Foreskin melanocyte (primary cell): ENCODE measurements at places on chromosomes 5 and 9.

DNA sequence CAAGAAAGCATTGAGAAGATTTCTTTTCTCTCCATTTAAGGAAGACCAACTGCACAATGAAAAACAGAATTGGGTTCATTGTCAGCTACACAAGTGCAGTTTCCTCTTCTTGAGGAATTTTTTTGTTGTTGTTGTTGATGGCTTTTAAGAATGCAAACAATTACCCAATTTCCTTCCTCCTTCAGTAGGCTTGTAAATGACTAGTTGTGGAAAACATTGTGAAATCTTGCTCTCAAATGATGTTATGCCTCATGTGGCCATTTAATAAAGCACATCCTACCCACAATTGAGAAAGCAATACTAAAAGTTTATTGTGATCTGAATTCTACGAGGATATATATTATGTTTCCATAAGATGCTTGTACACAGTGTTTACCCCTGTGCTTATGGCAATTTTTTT lies 171.6 kb downstream of the FAM174A start:
- peak; percentile 60 for DNase-seq

GRCh38 chr9:34171753-34172535 lies 6.9 kb upstream of the UBAP1 start:
- no peak for DNase-seq

GRCh38 chr5:159833088-159833487 lies 83.2 kb upstream of the ADRA1B start:
- no peak for DNase-seq

DNA sequence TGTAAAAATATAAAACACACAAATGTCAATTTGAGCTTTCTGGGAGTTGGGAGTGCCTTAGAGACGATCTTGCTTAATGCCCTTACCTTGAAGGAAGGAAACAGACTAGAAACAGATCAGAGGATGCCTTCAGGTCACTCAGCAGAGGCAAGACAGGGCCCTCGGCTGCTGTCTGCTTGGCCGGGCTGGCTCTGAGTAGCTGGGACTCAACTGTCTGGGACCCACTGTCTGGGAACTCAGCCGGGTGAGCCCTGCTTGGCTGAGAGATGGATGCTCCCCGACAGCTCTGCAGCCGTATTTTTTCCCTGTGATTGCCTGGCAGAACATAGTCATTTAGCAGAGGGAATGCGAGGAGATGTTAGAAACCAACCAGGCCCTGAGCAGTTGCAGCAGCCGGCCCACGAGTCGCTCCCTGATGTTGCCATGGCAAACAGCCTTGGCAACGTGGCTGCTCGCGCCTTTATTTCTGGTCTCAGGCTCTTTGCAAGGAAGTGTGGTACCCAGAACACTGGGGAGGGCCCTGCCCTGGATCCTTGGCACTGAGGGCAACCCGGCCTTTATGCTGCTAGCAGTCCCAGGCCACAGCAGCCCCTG lies 10.9 kb downstream of the PPARGC1B start:
- DNase-seq = no peak

DNA sequence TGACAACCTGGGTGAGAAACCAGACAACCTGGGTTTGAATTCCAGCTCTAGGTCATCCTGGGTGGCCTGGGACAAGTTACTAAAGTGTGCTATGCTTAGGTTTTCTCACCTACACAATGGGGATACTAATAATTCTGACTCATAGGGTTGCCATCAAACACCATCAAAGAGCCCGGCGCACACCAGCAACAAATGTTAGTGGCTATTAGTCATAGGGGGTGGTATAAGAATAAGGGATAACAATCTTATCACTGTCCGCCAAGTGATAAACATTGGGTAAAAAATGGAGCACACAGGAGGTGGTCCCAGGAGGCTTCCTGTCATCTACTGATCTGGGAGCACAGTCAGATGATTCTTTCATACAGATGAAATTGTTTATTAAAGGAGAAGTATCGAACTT lies 61.4 kb upstream of the AFAP1L1 start:
- no peak for DNase-seq

DNA sequence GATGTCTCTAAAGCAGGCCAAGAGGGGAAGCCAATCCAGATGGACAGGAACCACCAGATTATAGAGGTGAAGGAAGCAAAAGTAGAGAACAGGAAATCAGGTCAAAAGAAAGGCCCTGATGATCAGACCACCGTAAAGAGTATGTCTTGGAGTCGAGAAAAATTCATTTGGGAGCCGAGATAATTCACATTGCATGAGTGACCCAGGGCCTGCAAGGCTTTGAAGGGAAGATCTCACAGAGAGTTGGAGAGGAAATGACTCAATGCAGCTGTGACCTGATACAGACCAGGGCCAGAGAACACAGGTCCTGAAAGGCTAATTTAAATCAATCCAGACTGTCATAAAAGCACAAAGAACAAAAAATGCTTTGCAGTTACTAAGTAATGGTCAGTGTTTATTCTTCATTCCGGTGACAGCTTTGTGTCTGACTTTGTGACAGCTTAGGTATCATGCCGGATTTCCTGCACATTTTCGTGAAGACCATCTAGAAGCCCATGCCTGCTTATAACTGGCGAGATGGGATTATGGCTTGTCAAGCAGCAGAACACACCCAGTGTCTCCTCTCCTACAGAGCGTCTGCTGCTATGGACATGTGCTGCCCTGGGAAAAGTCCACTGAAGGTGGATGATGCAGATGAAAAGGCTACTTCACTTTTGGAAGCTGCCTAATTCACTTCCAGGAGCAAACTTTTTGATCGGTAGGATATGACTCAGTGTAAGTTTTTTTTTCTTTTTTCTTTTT lies 5.8 kb upstream of the ACTBL2 start:
- DNase-seq = no peak

- no peak for DNase-seq
Measured at GRCh38 chr9:34400686-34401602, 24.2 kb upstream of the MYORG start.

DNA sequence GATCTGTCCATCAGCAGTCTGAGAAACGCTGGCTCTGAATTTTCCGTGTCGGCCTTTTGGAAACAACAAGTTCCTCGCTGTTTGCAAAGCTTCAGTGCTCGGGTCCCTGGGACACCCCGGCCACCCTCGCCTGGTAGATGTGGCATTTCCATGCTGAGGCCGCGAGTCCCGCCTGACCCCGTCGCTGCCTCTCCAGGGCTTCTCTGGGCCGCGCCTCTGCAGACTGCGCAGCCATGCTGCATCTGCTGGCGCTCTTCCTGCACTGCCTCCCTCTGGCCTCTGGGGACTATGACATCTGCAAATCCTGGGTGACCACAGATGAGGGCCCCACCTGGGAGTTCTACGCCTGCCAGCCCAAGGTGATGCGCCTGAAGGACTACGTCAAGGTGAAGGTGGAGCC lies 4.7 kb downstream of the NTNG2 start:
- DNase-seq = no peak

GRCh38 chr5:158933494-158934318 lies 166.0 kb downstream of the EBF1 start:
- no peak for DNase-seq

GRCh38 chr9:20250791-20251190 lies 371.5 kb downstream of the MLLT3 start:
- DNase-seq = no peak

DNA sequence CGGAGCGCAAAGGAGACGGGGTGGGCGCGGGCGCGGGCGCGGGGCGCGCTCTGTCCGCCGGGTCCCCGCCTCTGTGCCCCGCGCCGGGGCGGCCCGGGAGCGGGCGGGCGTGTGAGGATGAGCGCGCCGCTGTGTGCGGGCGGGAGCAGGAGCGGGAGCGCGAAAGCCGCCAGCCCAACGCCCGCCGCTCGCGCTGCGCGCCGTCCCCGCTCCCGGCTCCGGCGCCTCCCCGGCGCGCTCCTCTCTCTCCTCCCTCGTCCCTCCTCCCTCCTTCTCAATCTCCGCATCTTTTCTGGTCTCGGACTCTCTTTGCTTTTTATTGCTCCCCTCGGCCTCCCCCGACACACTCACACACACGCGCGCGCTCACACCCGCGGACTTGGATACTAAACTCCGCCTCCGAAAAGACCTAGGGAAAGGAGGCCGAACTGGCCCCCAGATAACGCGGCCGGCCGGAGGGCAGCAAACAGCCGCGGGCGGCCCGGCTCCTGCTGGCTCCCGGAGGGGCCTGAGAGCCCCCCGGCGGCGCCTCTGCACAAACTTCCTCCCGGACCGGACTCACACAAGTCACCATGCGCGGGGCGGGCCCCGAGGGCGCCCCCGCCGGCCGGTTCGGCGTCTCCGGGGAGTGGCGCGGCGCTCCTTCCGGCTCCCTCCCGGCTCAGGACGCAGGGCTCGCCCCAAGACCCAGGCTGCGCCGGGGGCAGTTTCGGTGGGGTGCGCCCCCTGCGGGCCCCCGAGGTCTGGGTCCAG lies at the start of gene FIBCD1:
FIBCD1 (minus strand) TSS at position 596 of the 753 bp plus-strand sequence. CDS start 640 bp downstream, outside the sequence.
- DNase-seq = no peak

DNA sequence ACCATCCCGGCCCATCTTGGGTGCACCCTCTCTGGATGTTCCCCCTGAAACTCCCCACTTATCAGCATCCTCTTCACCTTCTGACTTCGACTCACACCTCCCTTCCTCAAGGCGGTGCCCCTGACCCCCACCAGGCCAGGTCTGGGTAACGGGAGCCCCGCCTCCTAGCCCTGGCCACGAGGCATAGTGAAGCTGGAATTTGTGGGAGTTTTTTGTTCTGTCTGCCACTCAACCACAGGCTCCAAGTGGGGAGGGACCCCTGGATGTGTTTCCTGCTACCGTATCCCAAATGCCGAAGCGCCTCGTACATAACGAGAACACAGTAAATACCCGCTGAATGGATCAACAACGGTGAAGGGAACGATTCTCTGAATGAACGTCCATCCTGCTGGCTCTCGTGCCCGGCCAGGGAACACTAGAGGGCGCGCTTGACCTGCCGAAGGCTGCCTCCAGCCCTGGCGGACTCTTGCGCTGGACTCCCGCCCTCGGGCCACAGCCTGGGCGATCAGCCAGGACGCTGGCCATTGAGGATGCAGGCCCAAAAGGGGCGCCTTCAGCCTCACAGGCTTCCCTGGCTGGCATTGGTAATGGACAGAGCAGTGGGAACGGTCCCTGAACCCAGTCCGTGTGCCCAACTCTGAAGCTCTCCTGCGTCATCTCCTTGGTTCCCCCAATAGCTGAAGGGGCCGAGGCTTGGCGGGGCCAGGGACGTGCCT lies 47.3 kb upstream of the PHYKPL start:
- DNase-seq = peak; percentile 41

DNA sequence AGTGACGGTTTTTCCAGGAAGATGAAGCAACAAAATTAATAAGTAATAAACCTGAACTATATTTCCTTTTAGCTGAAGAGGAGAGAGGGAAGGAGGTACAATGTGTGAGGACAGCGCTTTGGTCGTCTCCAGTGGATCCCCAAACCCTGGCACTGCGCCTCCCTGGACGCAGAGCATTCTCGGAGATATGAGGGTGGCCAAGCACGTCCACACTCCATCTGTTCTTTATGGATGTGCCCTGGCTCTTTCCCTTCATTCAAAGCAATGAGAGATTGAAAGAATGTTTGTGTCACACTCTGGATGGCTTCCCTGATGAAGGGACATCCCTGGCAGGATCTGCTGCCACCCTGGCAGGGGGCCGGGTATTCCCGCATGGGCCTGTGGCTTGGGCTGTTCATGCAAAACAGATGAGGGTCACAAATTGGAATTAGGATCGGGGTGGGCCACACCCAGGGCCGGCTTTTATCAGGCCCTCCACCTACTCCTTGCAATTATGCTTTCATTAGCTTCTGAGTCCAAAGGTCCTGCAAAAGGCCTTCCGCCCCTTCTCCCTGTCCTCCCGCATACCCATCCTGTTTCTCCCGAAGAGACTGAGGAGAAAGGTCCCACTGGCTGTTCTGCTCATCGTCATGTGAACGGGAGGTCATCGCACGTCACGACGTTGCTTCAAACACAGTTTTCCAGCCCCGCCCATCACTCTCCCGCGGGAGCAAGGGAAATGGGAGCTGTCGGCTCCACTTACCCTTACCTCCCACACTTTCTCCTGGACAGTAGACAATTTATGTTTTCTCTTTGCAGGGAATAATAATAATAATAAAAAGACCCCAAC lies 286.1 kb upstream of the IRX4 start:
- no peak for DNase-seq

- no peak for DNase-seq
Measured at GRCh38 chr5:144332265-144332664, 161.6 kb downstream of the KCTD16 start.

DNA sequence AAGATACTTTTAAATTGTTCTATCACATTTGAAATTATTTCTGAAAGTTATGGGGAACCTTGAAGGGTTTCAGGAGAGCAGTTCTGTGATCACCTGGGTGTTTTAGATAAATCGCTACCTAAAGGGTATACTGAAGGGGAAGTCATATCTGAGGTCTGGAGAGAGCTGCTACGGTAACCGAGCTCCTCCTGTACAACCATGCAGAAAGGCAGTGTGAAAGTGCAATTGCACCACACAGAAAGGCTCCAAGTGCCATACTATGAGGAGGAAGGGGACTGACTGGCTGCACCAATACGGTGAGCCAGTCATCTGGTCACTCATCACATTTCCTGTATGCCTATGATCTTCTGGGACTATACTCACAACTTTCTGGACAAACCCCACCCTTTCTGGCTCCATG lies 241.4 kb upstream of the SLC24A2 start:
- DNase-seq = no peak

- DNase-seq = no peak
Measured at GRCh38 chr5:133140311-133140710, 88.5 kb downstream of the HSPA4 start.

DNA sequence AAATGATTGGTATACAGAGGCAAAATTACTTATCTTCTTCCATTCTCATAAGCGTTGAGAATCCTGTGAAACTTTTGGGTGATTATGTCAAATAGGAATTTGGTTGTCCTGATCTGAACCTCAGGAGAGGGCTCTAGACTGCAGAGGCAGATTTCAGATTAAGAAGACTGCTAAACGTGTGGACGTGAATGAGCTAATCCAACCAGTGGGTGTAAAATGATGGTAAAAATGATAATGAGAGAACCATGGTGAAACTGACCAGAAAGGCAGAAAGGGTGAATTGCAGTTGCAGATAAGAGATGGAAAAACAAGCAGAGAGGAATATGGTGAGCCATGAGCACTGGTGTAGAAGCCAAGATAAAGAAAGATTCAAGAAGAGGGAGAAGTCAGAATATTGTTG lies 1200.2 kb upstream of the CDH6 start:
- no peak for DNase-seq

GRCh38 chr9:71352837-71353236 lies 231.4 kb upstream of the TRPM3 start:
- no peak for DNase-seq
